ENCODE measurements at places on chromosomes 16 and 17. TPM values are rescaled to one million over a fixed set of nuclear protein-coding genes. Genes with fewer than 3 reads are reported as not detected.

- DNase-seq, result no peak
Measured at GRCh38 chr17:73983621-73984400, 219.7 kb upstream of the RPL38 start.

Gene SEC14L5
- total RNA-seq, result not detected

- DNase-seq, result peak; percentile 73
Measured at GRCh38 chr17:58528443-58528842, 14.0 kb upstream of the MTMR4 start.

DNA sequence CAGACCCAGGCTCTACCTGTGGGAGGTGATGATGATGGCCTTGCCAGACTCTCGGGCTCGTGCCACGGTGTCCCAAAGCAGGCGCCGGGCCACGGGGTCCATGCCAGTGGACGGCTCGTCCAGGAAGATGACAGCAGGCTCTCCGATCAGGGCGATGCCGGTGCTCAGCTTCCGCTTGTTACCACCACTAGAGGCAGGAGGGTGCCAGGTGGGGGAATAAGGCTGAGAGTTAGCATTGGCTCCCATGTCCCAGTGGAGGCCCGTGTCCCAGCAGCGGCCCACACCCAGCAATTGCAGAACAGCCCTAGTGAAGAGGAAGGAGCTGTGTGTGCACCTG lies 10.3 kb upstream of the RNPS1 start:
- DNase-seq, result no peak

DNA sequence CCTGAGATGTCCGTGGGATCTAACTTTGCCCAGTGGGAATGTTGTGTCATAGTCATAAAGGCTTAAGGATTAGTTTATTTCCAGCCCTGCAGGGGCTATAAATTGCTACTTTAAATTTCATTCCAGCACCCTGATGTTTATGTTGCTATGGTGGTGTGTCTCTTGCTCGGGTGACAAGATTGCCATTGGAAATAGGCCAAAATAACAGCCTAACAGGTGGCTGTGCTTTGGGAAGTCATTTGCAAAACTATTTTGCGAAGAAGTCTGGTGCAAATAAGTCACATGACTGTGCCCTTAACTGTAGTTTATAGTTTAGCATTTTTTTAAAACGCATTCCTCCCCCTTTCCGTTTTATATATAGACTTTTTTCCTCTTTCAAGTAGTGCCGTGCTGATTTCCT lies 23.1 kb downstream of the PITPNC1 start:
- DNase-seq, result peak; percentile 53

DNA sequence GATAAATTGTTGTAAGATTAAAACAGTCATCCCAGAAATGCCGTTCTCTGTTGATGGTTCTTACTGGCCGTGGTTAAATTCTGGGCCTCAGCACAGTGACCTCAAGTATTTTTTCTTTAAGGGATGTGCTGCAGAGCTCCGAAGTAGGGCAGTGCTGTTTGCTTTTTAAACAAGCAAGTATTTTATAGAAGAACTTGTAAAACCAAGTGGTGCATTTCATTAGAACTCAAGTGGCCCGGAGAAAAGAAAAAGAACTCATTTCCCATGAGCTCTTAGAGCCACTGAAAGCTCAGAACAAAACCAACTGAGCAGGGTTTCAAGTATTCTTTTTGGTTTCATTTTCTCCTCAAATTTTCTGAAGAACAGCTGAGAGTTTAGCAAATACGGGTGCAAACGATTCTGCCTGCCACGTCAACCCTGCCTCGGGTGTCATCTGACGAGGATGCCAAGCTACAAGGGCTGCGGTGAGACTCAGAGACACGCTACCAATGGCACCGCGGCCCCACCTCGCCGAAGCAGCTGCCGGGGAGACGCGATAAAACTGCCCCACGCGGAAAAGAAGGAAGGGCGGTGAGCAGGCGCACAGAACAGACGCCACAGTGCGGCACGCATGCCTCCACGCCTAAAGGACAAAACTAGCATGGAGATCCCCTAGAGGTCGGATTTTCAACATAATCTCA lies 6.3 kb downstream of the LMF1 start:
- DNase-seq, result no peak

Data from dermis blood vessel endothelial cell (primary cell).